ENCODE measurements at places on chromosomes 1 and 21.

- DNase-seq = no peak
These were observed 44.7 kb downstream of the ETS2 start for GRCh38 chr21:38850277-38850951.

DNA sequence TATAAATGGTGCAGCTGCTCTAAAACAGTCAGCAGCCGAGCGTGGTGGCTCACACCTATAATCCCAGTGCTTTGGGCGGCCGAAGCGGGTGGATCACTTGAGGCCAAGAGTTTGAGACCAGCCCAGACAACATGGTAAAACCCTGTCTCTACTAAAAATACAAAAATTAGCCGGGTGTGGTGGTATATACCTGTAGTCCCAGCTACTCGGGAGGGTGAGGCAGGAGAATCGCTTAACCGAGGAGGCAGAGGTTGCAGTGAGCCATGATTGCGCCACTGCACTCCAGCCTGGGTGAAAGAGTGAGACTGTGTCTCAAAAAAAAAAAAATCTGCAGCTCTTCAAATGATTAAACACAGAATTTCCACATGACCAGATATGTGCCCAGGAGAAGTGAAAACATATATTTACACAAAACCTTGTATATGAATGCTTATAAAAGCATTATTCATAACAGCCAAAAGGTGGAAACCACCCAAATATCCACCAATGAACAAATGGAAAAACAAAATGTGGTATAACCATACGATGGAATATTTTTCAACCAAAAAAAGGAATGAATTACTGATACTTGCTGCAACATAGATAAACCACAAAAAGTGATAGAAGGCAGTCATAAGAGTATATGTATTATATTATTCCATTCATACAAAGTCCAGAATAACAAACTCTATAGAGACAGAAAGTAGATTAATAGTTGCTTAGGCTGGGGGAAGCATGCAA, 14.1 kb downstream of the EPS15 start:
- DNase-seq = no peak

- DNase-seq = no peak
These were observed 5.1 kb upstream of the UTP25 start for GRCh38 chr1:209822706-209823105.

DNA sequence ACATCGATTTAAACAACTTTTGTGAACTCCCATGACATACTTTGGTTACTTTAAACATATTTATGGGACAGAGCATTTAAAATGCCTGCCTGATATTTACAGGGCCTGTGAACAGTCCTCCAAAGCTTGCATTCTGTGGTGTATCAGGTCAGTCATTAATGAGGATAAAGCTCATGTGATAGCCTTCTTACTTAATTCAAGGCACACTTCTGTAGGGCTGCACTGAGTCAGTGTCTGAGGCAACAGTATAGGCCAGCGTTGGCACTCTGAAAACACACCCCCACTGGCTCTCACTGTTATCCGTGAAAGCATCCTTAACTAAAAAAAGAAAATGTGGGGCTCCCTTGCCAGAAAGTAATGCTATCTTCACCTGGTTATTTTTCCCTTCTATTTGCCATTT, 200.0 kb downstream of the NFIA start:
- no peak for DNase-seq

DNA sequence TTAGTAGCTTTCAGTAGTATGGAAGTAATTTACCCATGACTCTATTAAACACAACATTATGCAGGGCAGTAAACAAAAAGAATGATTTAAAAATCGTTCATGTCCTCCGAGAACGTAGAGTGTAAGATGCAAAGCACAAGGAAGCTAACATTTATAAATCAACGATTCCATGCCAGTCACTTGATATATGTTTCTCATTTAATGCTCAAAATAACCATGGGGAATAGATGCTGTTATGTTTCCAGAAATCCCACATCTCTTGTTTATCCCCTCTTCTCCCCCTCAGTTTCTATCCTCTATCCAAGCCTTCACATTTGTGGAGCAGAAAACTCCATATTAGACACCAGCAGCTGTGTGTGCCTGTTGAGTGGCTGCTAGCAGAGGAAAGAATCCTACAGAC, 52.8 kb downstream of the LBR start:
- no peak for DNase-seq

GRCh38 chr1:211282023-211282373, 22.8 kb downstream of the RCOR3 start:
- no peak for DNase-seq

DNA sequence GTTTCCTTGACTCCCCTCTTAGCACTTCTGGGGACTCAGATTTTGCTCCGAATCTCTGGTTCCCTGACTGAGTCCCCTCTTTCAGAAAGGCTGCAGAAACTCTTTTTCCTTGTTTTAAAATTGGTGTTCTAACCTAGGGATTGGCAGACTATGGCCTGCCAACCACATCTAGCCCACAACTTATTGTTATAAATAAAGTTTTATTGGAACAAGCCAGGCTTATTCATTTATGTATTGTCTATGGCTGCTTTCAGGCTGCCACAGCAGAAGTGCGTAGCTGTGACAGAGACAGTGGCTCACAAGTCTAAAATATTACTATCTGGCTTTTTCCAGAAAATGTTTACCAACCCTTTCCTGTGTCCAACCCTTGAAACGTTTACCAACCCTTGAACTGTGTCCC, 81.7 kb downstream of the IER5 start:
- DNase-seq = no peak

GRCh38 chr1:216332462-216332861, 90.8 kb downstream of the USH2A start:
- no peak for DNase-seq

- DNase-seq = no peak
These were observed 1.2 kb downstream of the MTF2 start for GRCh38 chr1:93080179-93080823.

GRCh38 chr1:153800516-153800915, 25.3 kb downstream of the SLC27A3 start:
- no peak for DNase-seq

DNA sequence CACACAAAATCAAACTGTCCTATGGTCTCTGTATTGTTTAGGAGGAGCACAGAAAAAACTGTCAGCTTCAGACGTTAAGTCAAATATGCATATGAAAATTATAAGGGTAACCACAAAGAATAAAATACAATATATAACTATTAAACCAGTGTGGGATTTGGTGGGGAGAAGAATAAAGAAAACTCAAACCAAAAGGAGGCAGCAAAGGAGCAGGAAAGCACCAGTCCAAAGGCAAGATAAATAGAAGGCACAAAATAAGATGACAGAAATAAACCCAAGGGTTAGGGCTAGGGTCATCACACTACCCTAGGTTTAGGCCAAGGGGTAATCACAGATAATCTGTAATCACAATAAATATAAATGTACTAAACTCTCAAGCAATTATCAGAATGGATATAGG, 32.8 kb downstream of the DLGAP3 start:
- DNase-seq = no peak

DNA sequence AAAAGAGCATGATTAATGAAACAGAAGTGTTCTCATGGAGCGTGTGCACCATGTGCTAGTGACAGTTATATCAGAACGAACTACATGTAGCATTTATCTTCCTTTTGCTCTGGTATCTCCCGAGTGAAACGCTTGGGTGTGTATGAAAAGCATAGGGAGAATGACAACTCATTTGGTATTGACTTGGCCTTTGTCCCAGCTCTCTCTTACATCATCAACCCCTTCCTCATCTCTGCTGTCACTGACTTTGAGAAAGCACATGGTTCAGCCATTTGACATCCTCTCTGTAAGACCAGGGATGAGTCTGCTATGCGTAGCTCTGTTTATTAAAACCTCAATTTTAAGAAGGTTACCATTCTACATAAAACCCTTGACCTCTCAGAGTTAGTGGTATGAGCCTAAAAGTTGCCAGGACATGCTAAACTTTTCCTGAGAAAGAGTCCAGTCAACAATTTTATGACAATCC, 201.0 kb downstream of the NRIP1 start:
- no peak for DNase-seq

DNA sequence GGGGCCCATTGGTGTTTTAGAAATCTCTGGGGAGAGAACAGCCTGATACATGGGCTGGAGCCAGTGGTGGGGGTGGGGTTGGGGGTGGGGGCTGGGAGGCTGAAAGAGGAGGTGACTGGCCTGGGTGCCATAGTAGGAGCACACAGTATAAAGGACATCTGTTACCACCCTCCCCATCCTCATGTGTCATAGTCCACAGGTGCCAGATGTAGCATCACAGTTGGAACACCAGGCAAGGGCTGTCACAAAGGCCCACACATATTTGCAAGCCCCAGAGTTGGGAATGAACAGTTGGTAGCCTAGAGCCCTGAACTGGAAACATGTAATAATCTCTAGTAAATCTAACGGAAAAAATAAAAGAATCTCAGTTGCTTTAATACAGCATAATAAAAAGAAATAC, 55.1 kb upstream of the CR2 start:
- DNase-seq = no peak

DNA sequence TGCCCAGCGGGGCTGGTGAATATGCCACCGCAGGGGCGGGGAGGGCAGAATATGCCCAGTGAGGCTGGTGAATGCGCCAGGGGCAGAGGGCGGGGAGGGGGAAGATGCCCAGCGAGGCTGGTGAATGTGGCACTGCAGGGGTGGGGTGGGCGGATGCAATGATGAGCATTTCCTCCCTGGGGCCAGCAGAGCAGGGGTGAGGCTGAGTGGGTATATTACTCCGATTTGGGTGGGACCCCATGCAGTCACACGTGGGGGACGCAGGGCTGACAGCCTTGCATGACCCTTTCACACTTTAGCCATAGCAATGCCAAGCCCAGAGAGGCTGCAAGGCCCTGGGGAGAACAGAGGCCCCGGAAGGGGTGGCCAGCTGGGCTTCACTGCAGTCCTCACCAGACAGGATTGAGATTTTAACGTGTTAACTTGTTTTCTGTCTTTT, 9.3 kb upstream of the SLX9 start:
- no peak for DNase-seq

GRCh38 chr1:43363935-43364525, 3.8 kb downstream of the ELOVL1 start:
- DNase-seq = no peak

DNA sequence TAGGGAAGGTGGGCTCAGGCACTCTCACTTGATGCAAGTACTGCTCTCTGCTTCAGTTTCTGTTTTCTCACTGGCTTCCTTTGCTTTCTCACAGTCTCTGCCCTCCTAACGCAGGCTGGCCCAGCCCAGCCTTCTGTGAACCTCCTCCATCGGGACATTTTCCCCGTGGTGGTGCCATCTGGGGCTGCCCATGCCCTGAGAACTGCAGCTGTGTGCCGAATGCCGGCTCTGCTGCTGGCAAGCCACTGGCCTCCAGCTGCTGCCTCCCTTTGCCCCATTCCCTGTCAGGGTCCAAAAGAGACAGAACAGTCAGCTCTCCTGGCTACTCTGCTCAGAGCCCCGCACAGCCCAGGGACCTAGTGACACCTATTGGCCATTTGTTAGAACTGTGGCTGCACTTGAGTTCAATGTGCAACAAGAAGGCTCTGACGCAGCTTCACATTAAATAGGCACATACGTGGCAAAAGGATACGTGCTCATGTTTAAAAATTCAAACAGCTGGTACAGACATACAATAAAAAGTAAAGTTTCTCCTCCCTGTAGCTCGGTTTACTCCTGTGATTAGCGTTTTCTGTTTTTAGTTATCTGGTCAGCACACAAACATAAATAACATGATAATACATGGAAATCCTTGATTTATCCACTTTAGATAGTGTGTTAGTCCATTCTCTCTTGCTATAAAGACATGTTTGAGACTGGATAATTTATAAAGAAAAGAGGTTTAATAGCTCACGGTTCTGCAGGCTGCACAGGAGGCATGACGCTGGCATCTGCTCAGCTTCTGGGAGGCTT, 46.6 kb downstream of the FCRL5 start:
- DNase-seq = no peak

DNA sequence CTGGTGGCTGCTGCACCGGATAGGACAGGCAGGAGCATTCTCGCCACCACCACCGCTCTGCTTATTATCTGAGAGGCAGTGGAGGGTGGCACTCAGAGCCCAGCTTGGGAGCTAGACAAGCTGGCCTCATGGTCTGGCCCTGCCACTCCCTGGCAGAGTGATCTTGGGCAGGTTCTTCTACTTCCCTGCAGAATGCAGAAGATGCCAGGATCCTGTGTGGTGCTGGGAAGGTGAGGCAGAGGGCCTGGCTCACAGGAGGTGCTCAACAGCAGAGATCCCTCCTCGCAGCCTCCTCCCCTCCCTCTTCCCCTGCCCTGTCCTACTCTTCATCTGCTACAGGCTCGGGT, 60.4 kb downstream of the ARHGEF10L start:
- DNase-seq = no peak

DNA sequence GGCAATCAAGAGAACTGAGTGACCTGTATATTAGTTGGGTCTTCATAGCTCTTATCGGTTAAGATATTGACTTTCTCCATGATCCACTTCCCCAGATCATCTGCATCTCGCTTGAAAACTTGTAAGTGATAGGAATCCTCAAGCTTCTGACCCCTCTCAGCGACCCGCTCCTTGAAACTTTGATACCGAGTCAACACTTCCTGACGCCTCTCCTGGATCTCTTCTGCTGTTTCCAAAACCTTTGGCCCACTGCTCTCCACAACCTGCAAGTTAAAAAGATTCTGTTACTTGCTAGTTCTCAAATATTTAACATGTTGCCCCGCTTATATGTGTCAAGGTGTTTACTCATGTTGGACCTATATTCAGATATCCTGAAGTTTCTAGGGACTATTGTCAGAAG, 1.4 kb downstream of the SPTA1 start:
- DNase-seq = no peak

GRCh38 chr1:70542856-70543255, 131.8 kb downstream of the CTH start:
- no peak for DNase-seq

- no peak for DNase-seq
These were observed 39.4 kb downstream of the LTN1 start for GRCh38 chr21:28953247-28953646.

- DNase-seq = no peak
These were observed 126.4 kb upstream of the GADD45A start for GRCh38 chr1:67558449-67559193.

GRCh38 chr21:33396951-33397350, 6.3 kb upstream of the IFNGR2 start:
- DNase-seq = no peak

DNA sequence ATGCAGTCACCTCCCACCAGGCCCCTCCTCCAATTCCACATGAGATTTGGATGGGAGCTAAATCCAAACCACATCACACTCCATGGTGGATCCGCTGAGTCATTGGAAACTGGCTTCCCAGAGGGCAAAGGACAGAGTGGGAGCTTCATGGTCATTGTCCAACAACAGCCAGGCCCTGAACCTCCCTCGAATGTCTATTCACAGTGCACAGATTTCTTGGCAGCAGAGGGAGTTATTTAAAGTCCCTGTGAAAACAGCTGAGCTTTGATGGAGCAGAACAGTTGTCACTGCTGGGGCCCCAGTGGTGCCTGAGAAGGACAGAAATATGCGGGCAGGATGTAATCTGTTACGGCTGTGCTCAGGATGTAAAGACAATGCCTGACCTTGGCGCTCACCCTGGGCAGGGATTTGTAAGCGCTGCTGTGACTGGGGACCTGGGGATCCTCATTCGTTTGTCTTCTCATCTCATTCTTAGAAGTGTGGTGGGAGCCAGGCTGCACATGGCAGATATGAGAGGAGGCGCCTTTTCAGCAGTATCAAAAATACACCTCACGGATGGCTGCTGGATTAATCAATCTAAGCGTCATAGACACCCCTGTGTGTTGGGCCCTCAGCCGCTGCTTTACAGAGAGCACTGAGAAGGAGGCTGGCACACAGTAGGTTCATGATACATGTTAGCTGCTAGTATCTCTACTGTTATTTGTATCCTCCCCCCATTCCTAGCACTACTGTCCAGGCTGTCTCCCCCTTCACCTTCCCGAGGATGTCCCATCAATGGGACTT, 439.4 kb downstream of the PTPRU start:
- no peak for DNase-seq

All from activated CD8-positive, alpha-beta memory T cell treated with anti-CD3 and anti-CD28 coated beads for 1 hour (primary cell).